ENCODE measurements at places on chromosomes 5 and 9. TPM values are rescaled to one million over a fixed set of nuclear protein-coding genes. Genes with fewer than 3 reads are reported as not detected.

Gene ACTBL2
- not detected for total RNA-seq

DNA sequence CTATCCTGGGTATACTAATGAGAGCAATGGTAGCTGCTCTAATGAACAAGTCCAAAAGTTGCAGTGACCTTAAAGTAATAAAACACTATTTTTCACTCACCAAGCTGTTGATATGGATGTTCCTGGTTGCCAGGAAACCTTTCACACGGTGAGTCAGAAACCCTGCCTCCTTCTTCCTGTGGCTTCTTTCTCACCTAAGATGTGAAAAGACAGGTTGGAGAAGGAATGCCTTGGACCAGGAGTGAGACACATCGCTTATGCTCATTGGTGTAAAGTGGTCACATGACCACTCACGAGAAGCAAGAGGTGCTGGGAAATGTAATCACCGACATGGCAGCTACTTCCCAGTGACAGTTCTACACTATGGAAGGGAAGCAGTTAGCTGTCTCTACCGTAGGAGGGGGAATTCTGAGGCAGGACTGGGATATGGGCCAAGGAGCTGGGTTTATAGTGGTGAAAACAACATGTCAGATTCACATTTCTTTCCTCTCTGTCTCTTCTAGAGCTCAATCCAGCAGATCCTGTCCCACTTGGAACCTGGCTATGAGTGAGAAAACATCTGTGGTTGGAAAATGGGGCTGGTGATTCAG, 320.4 kb upstream of the KLF4 start:
- no peak for DNase-seq
- no peaks in the 10 kb centered on the region for H3K36me3 ChIP-seq

DNA sequence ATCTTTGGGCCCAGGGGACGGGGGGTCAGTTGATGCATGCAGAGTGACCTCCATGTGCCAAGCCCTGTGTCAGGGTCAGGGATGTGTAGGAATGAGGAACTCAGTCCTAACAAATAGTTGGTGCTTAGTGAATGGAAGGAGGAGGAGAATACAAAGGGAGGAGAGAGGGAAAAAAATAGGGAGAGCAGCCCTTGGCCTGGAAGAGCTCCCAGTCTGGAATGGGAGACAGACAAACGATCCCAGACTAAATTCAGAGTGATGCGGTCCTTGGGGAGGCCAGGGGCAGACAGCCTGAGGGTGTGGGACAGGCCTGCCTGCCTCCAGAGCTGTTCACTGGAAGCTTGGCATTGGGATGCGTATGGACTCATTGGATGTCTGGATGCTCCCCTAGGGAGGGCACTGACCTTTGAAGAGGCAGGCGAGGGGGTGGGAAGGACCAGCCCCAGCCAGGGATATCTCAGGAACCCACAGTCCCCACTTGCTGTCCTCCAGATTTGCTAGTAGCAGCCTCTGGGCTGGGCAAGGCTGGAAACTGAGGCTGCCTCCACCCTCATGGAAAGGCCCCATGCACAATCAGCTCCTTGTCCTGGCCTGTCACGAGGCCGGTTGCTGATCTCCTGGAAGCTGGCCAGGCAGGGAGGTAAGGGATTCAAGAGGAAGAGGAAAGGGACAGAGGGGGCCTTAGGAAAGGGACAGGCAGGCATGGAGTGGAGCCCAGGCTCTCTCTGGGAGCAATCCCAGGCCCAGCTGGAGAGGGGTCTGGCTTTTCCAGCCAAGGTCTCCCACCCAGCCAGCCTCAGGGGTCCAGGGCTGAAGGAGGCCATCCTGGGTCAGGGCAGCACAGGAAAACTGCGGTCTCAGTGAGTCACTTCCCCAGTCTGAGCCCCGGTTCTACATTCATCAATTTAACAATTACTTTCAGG, 69.0 kb upstream of the GGTA1 start:
- no peak for DNase-seq
- H3K4me1 ChIP-seq, result peaks cover 5% of the 10 kb centered on the region
- no peak overlapping the region for H3K27ac ChIP-seq
- no peaks in the 10 kb centered on the region for H3K36me3 ChIP-seq

DNA sequence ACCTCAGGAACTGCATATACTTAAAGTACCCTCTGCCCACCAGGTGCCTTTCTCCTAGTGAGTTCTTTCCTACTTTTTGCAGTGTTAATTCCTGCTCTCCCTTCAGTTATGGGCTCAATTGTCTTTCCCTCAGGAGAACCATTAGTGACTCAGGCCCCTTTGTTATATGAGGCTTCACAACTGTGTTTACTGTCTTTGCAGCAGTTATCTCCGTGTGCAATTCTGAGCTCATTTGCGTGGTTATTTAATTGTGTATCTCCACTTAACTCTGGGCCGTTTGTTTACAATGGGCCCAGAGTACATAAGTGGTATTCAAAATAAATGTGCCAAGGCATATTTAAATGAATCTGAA, 9.6 kb downstream of the FBXO38 start:
- H3K27ac ChIP-seq, result no peak overlapping the region
- peaks cover 50% of the 10 kb centered on the region for H3K4me1 ChIP-seq
- H3K27me3 ChIP-seq, result no peaks in the 10 kb centered on the region
- no peak overlapping the region for H3K4me3 ChIP-seq

- H3K27ac ChIP-seq, result no peak overlapping the region
- H3K36me3 ChIP-seq, result no peaks in the 10 kb centered on the region
- no peaks in the 10 kb centered on the region for H3K4me1 ChIP-seq
- H3K4me3 ChIP-seq, result no peak overlapping the region
- H3K27me3 ChIP-seq, result no peaks in the 10 kb centered on the region
- no peak for DNase-seq
Measured at GRCh38 chr5:77360381-77360780, 131.7 kb downstream of the WDR41 start.

- no peak overlapping the region for H3K27ac ChIP-seq
- no peak for DNase-seq
- no peak overlapping the region for H3K4me3 ChIP-seq
- no peaks in the 10 kb centered on the region for H3K4me1 ChIP-seq
- no peaks in the 10 kb centered on the region for H3K27me3 ChIP-seq
Measured at GRCh38 chr9:87778996-87779395, 53.1 kb downstream of the CTSL start.
